ENCODE measurements at places on chromosomes 1 and 21.
A peak's percentile ranks its signal among the peaks of the same experiment; 100 is the strongest.

DNA sequence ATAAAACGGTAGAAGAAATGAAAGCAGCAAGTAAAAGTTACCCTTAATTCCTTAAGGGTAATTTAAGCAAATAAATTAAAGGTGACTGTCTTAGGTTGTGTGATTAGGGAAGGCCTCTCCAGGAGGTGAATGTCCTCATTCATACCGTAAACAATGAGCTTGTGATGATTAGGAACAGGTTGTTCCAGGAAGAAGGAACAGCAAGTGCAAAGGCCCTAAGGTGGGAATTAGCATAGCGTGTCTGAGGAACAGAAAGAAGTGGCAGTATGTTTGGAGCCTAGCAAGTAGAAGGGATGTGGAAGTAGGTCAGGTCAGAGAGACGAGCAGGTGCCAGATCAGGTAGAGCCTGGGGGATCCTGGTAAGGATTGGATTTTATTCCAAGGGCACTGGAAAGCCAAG lies 5.6 kb downstream of the AK4 start:
- DNase-seq: no peak

- DNase-seq: no peak
These were observed 84.7 kb downstream of the BRINP2 start for GRCh38 chr1:177255411-177255810.

- no peak for DNase-seq
These were observed 6.8 kb downstream of the BACH1 start for GRCh38 chr21:29305561-29305960.

- DNase-seq: no peak
These were observed 7.2 kb upstream of the BCL10 start for GRCh38 chr1:85283475-85284199.

- peak; percentile 36 for DNase-seq
These were observed 43.5 kb downstream of the CHIA start for GRCh38 chr1:111334169-111334568.

DNA sequence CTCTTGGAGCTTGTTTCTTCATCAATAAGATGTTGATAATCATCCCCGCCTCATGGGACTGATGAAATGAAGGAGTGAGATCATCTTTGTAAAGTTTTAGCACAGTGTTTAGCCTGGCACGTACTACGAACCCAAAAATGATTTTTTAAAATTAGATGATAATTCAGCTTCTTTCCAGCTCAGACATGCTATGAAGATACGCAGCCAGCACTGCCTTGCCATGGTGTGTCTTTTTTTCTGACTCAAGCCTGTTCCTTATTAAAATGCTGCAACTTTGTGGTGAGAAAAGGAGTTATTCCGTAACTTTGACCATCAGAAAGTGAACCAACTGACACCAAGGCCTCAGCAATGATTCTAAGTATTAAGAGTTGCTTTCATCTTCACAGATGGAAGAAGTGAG lies 269.0 kb downstream of the LTN1 start:
- no peak for DNase-seq

DNA sequence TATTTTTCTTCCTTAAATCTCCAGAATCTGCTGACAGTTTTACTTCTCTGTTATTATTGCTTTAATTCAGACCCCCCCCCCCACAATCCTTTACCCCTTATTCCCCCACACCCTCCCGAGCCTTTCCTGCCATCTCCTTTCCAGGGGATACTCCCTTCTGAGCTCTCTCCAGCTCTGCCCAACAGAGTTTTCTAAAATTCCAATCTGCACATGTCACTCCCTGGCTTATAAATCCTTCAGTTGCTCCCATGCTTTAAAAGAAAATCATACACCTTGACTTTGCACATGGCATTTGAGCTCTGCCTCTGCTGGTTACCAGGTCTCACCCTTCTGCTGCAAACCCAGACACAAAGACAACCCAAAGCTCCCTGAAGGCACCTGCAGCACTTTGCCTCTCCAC lies 11.7 kb upstream of the EPS8L3 start:
- no peak for DNase-seq

- DNase-seq: no peak
These were observed 10.8 kb upstream of the PTPRC start for GRCh38 chr1:198628067-198628455.

GRCh38 chr1:214570442-214570841 lies 19.0 kb upstream of the PTPN14 start:
- DNase-seq: no peak

GRCh38 chr1:202656057-202656456 lies 54.2 kb downstream of the SYT2 start:
- no peak for DNase-seq

DNA sequence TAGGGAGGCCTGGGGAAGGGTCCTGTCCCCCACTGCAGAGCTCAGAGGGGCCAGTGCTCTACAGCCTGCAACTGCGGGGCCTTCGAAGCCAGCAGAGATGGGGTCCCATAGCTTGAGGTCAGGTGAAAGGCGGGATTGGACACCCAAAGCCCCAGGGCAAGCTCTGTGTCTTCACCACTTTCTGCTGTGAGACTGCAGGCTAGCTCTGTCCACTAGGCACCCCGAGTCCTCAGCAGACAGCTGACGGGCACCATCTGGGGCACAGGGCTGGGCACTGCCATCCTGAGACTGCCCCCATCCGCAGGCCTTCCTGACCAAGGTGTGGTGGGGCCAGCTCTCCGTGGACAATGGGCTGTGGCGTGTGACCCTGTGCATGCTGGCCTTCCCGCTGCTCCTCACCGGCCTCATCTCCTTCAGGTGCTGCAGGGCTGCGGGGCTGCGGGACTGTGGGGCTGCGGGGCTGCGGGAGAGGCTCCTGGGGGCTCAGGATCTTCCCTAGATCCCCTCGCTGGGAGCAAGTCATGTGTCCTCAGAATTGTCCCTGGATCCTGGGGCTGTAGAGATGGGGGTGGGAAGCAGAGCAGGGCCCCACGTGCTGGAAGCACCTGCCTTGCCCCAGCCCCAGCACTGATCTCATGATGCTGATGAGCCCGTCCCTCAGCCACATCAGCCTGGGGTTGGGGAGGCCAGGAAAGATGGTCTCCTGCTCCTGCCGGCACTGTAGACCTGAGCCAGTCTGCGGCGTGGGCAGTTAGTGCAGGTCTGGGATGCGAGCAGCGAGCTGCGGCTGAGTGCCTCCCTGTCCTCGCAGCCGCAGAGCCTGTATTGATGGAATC lies 46.8 kb downstream of the TRPM2 start:
- DNase-seq: no peak

GRCh38 chr1:211576717-211577116 lies 2.2 kb downstream of the SLC30A1 start:
- no peak for DNase-seq

- DNase-seq: no peak
These were observed 122.9 kb upstream of the DAB1 start for GRCh38 chr1:57546549-57547330.

GRCh38 chr1:178713259-178713658 lies 11.8 kb upstream of the RALGPS2 start:
- no peak for DNase-seq

GRCh38 chr1:115706587-115707425 lies 61.7 kb downstream of the CASQ2 start:
- DNase-seq: no peak

DNA sequence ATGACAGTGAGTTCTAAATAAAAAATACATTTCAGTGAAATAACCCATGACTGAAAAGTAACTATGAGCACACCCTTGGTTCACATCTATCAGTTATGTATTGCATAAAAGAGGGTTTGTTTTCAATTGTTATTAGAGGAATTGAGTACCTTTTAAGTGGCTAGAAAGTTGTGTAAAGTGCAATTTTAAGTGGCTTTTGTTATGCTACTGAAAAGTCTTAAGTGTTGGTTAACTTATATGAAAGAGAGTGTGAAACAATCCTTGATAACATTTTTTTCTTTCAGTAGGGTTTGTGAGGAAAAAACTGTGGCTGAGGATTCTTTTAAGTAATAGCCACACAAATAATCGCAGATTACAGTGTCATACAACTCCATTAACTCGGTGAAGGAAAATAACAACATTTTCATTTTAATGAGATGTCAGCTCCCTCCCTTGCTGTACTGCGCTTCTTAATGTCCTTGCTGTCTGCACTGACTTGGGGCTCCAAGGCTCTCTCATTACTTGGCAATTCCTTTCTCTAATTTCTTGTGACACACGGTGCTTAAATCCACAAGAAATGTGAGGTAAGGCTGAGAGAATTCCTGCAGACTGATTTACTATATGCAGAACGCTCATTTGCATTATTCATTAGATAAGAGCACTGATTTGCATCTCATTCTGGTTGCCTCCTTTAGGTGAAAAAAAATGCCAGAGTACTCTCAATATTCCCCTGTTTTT lies 40.6 kb downstream of the NTNG1 start:
- no peak for DNase-seq

- no peak for DNase-seq
These were observed 96.0 kb downstream of the FOXD2 start for GRCh38 chr1:47533793-47534328.

DNA sequence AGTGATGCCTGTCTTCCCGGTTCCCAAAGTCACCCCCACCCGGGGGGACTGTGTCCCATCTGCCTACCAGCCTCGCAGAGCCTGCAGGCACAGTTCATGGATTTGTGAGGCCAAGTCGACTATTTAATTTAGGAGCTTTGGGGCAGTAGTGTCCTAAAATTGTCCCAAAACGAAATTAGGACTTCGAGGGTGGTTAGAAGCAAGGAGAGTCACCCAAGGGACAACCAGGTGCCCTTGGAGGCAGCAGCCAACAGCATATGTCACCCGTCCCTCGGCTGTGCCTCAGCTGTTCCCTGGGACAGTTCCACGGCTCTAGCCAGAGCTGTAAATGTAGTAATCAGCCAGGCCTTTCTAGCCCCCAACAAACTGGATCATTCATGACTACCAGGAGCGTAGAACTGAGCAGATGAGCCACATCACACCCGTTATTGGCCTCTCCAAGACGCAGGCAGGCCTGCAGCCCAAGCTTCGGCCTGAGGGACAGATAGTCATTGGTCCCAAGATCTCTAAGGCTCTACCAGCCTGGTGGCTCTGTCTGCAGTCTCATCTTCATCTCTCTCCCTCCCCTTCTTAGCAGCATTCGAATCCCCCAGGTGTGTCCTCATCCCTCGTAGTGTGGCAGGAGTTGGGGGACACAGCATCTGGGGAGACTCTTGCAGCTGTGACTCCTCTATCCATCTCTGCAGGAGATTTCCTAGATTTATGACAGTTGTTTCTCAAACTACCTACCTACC lies 2.9 kb downstream of the PAX7 start:
- DNase-seq: no peak

DNA sequence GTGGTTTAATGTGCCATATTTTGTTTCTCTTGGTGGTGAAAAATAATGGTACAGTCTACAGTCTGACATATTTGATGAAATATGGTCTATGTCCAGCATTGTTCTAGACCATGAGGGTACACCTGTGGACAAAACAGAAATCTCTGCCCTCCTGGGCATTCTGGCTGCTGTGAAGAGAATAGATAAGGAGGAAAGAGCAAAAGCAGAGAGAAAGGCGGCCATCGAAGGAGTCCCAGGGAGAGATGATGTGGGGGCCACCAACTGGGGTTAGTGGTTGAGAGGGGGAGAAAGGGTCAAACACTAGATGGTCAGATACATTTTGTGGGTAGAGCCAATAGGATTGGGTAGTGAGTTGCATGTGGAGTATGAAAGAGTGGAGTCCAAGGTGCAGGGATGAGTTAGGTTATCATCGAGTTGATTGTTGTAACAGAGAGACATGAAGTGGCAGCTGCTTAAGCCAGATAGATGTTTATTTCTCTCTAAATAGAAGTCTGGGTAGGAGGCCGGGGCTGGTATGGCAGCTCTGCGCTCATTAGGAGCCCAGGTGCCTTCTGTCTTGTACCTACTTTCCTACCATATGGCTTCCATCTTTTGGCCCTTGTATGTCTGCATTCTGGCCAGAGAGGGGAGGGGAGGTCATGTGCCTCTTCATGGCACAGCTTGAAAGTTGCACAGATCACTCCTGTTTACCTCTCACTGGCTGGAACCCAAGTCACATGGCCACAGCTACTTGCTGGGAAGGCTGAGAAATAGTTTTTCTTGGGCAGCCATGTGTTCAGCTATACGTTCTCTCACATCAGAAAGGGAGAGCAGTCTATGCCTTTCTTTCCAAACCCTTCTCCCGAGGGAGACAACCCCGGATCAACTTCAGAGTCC lies 13.0 kb downstream of the UBE4B start:
- no peak for DNase-seq

DNA sequence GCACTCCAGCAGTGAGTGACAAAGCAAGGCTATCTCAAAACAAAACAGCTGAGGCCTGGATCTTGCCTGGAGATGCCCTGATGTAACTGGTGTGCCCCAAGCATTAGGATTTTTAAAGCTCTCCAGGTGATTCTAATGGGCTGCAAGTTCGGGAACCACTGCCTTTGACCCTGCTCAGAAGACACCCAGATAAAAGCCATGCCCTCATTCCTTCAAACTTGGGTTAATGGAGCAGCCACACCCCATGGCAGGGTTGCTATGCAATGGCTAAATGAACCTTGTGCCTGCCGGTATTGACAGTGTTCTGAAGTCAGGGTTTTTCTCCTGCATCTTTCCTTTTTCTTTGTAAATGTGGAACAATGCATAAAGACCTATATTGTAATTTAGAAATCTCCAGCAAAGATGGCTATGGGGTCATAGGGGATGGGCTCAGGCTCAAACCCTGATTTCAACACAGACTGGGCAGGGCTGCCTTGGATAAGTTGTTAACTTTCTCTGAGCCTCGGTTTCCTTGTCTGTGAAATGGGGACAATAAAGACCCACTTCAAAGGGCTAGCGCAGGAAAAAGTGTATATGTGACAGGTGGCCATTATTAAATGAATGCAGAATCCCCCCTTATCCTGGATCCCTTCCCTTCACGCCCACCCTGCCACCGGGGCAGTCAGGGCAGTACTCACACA lies 453 bp downstream of the TFF3 start:
- no peak for DNase-seq

DNA sequence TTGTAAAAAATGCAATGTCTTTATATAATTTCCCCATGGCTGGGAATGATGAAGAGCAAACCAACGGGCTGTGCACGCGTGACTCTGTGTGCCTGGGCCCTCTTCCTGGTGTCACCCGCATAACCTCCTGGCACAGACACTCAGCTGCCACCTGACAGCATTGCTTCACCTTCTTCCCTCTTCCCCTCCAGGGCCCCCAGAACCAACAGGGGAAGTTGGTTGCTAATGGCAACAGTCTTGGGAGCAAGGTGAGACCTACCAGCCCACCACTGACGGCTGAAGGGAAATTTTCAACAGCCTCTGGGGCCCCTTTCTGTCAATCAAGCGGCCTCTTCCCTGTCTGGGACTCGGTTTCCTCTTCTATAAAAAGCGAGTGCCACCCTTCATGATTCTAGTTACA lies 33.2 kb downstream of the SSBP3 start:
- no peak for DNase-seq

DNA sequence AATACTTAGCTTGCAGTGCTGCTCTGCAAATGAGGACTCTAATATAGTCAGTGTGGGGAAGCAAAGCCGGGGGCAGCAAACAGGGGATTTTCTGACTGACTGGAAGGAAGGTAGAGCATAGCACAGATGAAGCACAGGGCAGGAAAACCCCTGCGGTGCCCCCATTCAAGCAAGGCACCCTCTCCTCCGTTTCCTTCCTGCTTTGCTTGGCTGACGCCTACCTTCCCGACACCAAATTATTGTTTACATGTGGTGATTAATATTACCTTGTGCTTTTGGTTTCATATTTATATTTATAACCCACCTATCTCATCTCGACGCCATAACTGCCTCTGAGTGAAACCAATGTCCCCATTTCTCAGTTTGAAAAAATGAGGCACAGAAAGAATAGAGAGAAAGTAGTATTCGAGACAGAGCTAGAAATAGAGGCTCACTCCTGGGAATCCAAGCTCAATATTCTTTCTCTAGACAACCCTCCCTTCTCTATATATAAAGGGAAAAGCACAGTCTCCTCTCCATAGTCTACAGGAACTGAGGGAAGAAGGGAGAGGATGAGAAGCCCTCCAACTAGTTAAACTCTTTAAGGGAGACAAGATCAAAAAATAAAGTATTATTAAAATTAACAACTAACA lies 41.3 kb downstream of the PIK3C2B start:
- peak; percentile 62 for DNase-seq

Measured in stimulated activated CD8-positive, alpha-beta memory T cell treated with anti-CD3 and anti-CD28 coated beads, Interleukin-15, amount 100 ng/mL, for 4 hours (primary cell).